Suprapubic skin (tissue), 4 donors: ENCODE measurements at places on chromosomes 3 and 15. TPM values are rescaled to one million over a fixed set of nuclear protein-coding genes. Genes with fewer than 3 reads are reported as not detected.

DNA sequence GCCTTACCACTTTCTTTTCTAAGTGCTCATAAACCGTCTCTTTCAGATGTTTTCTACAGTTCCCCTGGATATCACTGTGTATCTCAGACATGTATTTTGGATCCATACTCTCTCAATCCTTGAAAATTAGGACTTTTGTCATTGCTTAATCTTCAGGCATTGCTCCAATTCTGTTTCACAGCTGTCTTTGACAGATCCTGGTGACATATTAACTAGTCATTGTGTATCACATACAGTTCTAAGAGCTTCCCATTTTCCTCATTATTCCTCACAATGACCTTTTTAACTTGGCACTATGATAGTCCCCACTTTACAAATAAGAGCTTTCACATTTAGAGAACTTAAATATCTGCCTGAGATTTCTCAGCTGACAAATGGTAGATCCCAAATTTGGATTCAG is 151.7 kb downstream of the CLSTN2 start:
- DNase-seq: no peak

The TLR9 gene
- not detected for total RNA-seq

The NDUFB4 gene
- 147 TPM for total RNA-seq

DNA sequence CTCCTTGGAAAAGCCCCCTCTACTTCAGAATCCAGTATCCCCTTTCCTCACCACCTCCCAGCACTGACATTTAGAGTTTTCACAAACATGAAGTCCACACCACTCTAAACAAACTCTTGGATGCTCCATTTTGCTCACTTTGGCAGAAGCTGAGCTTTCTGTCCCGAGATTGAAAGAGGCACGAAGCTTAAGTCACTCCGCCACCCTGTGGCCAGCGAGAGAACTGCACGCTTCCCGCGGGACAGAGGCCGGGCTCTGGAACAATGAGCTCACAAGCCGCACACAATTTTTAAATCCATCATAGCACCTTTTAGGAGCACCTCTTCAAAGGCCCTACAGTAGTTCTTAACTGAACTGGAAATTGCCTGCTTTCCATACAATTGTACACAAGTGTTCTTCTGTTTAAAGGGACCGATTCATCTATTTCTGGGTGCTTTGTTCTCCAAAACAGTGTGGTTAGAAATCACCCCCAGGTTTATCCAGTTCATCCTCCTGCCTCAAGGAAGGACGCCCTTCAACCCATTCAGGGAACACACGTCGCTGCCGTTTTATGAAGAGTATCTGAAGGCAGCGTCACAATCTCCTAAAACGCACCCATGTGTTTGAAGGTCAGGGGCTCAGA is 226.1 kb downstream of the VPS13C start:
- DNase-seq: no peak

DNA sequence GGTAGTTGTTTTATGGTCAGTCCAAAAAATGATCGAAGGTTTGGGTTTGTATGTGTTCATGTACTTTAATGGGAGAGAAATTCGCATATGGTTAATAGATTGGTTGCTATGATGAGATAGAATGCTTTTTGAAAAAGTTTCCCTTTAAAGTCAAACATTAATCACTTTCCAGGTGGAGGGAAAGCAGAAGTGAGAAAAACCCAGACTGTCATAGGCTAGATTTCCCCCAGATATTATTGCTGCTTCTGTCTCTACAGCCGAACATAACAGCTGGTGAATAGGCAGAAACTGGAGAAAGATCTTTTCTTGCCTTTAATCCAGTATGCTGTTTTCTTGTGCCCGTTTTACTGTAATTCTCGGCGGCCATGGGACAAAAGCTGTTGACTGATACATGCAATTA is 287.6 kb downstream of the SOX2 start:
- no peak for DNase-seq

GRCh38 chr3:16373341-16373946 is 108.4 kb downstream of the OXNAD1 start:
- DNase-seq: no peak

DNA sequence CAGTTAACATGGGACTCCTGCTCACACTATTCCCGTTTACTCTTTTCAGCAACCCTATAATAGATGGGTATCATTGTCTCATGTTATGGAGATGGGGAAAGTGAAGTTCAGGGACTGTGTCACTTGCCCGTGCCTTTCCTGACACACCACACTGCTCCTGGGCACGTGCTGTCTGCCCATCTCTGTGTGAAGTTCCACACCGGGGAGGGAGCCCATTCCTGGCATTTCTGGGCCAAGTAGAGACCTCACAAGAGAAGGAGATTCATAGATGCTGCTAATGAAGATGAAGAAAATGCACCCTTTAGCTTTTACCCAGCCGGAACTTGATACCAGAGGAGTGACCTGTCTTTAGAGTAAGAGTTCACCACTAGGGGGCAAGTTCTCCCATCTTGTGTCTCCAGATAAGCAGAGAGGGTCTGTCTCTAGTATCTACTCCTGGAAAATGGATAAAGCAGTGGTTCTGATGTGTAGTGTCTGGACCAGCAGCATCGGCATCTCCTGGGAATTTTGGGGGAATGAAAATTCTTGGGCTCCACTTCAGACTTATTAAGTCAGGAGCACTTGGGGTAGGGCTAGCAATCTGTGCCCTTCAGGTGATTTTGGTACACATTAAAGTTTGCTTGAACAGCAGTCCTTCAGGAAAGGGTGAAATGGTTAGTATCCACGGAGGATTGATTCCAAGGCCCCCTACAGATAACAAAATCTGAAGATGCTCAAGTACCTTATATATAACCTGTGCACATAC is 2.0 kb upstream of the TOPBP1 start:
- no peak for DNase-seq

The ITIH1 gene
- not detected for total RNA-seq

The AGBL1 gene
- total RNA-seq: not detected

DNA sequence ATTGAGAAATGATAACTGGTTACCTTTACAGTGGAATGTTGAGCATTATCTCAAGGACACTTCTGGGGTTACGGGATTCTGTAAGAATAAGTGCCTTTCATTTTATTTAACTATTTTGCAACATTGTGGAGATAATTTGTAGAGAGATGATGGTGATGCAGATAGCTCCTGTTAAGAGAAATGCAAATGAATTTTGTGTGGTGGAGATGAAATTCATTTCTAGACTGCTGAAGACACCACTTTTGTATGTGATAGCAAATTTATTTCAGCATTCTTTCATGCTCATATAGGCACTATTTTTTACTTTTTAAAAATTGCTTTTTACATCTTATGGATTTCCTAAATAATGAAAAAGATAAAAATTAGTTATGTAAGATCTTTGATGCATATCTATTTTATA is 463.3 kb upstream of the CBLB start:
- no peak for DNase-seq

The FHIT gene
- 13.8 TPM for total RNA-seq

- DNase-seq: no peak
Measured at GRCh38 chr3:100093831-100094230, 20.5 kb downstream of the FILIP1L start.

- no peak for DNase-seq
Measured at GRCh38 chr3:39220407-39221140, 28.2 kb upstream of the XIRP1 start.

The TNNC1 gene
- total RNA-seq: 9.6 TPM

GRCh38 chr3:62876064-62876463 is 848 bp upstream of the CADPS start:
- no peak for DNase-seq

The CCDC54 gene
- not detected for total RNA-seq

DNA sequence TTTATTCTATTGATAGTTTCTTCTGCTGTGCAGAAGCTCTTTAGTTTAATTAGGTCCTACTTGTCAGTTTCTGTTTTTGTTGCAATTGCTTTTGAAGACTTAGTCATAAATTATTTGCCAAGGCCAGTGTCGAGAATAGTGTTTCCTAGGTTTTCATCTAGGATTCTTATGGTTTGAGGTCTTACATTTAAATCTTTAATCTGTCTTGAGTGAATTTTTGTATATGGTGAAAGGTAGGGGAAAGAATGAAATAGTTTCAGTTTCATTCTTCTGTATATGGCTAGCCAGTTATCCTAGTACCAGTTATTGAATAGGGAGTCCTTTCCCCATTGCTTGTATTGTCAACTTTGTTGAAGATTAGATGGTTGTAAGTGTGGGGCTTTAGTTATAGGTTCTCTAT is 10.6 kb upstream of the GCSAM start:
- DNase-seq: no peak

DNA sequence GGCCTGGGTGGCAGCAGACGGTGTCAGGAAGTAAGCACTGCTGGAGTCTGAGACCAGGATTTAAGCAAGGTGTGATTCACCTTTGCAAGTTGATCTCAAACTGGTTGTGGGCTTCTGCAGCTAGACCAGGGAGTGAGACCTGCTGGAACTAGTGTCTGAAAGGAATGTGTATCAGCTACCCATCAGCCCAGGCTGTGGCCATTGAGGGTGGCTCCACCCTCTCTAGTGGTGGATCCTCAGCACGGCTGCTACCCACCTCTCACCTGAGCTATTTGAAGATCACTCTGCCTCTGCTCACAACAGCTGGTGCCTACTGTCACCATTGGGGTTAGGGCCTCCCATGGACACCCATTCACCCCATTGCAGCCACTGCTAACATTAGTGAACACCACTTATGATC is 140.3 kb upstream of the DCBLD2 start:
- no peak for DNase-seq

The SLC24A5 gene
- total RNA-seq: 13.0 TPM

The RBMS3 gene
- total RNA-seq: 8.2 TPM

The C3orf85 gene
- total RNA-seq: not detected

DNA sequence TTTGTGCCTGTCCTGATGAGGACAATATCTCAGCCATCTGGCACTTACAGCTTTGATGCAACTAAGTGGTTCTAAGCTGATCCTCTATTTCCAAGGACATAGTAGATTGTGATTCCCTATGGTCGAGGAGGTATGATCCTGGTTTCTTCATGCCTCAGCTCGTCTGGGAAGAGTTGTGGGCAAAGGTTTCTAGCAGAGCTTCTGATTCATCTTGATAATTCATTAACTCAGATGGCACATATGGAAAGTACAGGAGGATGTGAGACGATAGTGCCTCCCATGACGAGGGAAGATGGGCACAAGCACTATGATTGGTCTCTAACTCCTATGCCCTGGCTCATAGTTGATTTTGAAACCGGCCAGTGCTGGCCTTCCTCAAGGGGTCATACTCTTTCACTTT is 334.2 kb upstream of the SEMA6D start:
- no peak for DNase-seq

DNA sequence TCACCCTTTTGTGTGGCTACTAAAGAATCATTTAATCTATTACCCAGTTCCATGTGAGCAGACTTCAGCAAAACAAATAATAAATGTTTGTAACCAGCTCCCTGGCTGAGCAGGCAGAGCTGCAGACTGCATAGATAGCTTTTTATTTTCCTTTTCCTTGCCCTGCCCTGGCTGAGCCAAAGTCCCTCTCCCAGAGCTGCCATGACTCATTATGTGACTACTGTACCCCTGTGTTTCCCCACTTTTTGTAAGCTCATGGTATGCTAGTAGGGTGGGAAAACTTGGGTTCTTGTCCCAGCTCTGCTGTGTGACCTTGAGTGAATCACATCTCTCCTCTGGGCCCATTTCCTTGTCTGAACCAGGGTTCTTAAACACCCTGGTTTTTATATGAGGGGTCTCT is 127.5 kb downstream of the CLSTN2 start:
- no peak for DNase-seq

DNA sequence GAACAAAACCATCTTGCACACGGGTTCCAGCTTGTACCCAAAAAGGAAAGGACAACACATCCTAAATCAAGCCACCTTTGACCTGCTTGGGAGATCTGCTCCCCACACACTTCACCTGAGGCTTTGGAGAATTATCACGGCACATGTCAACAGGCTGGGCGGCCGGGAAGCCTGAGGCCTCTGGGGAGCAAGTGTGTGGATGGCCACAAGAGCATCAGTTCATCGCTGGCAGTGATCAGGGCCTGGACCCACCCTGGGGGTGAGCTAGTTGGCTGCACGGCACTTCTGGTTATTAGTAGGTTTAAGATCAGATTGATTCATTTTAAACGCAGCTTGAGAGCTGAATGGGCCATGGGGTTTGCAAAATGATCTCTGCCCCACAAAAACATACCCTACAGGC is 108.5 kb downstream of the CHSY1 start:
- no peak for DNase-seq

- no peak for DNase-seq
Measured at GRCh38 chr15:98071786-98072185, 111.3 kb downstream of the ARRDC4 start.

- DNase-seq: no peak
Measured at GRCh38 chr3:58068122-58068809, 60.0 kb downstream of the FLNB start.

The CATSPER2 gene
- 4.2 TPM for total RNA-seq

DNA sequence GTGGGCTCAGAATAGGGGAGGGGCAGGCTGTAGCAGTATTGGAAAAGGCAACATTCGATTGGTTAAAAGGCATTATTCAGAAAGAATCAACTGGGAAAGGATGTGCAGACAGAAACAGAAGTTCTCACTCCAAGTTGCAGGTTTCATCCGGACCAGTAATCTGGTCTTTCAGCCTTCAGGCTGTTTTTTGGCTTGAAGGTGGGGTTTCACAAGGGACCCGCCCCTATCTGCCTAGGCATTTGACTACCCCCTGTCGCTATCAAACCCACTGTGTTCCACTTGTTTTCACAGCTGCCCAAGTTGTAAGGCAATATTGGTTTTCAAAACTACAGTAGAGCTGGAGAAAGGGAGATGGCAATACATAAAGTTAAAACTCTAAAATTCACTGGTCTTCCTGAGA is 96.9 kb downstream of the VPS8 start:
- DNase-seq: no peak

DNA sequence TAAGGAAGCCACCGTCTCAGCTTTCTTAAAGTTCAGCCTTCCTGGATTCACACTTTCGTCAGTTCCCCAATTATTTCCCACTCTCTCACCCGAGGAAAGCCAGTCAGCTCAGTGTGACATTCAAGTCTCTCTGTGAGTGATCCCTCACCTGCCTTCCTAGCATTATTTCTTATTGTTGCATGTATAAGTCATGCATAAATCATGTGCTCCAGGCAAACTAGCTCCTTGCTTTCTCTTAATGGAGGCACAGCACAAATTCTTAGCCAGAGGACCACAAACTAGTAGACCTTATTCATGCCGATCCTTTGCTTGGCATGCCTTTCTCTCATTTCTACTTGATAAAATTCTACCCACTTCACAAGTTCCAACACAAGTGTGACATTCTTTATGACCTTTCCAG is 44.3 kb downstream of the CLDN11 start:
- no peak for DNase-seq

- no peak for DNase-seq
Measured at GRCh38 chr3:42601896-42602581, 1.6 kb downstream of the NKTR start.

DNA sequence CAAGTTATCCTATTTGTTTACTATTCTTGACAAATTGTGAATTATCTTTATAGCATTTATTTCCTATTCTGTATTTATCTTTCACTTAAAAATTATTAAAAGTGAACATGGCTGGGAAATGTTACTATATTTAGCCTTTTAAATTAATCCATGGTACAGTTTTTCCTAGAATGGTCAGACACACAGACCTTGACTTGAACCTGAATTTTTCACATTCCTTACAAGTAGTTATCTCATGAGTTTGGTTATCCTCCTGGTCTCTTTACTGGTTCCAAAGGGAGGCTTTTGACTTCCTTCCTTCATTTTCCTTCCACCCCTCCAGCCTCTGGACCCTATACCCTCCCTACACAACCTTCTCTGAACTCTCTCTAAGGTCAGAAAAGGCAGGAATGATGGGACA is 280.6 kb downstream of the SATB1 start:
- no peak for DNase-seq

GRCh38 chr3:108093616-108094015 is 2.8 kb upstream of the CD47 start:
- DNase-seq: no peak

- DNase-seq: no peak
Measured at GRCh38 chr15:66740802-66741201, 38.8 kb downstream of the SMAD6 start.

- no peak for DNase-seq
Measured at GRCh38 chr15:67085818-67086636, 20.6 kb downstream of the SMAD3 start.
